ENCODE measurements at places on chromosomes 16 and 17.

DNA sequence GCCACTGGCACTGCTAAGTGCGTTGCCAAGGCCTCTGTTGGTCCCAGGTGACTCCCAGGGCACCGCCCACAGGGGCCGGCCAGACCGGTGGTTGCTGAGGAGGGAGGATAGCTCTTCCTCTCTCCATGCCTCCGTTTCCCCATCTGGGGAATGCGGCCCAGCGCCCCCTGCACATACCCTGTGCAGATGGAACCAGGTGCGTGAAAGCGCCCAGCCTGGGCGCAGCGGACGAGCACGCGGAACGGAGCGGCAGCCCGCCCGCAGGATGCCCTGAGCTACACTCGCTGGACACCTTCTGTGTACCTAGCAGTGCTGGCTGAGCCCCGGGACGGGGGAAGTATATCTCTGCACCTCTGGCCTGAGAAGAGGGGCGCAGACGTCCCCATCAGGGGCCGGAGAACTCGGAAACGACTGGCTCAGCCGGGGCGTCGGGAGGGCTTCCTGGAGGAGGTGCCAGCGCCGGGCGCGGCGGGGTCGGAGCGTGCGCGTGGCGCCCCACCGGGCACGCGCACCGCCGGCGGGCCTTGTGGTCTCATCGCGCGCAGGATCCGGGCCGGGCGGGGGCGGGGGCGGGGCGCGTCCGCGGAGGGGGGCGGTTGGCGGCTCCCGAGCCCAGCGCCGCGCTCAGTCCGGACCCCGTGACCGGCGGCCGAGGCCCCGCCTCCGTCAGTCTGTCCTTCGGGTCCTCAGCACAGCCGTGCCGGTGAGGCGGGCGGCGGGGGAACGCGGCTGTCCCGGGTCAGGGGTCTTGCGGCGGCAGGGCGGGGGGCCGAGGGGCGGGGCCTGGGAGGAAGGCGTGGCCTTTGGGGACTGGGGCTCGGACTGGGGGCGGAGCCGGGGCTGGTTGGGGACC is at the start of the genes CCDC78 and HAGHL:
Gene CCDC78, minus strand, starts transcription at position 6 of the 853 bp plus-strand sequence. CDS start 76 bp downstream, outside the sequence.
Gene HAGHL, plus strand, starts transcription at position 669 of the 853 bp plus-strand sequence. CDS start 404 bp downstream, outside the sequence.
- no peak for DNase-seq

GRCh38 chr16:86970726-86971125 is 346.5 kb downstream of the C16orf95 start:
- DNase-seq = no peak

GRCh38 chr16:4915226-4915761 is 21.7 kb downstream of the PPL start:
- DNase-seq = no peak

- no peak for DNase-seq
These were observed 36.2 kb downstream of the FBXL20 start for GRCh38 chr17:39365242-39365641.

DNA sequence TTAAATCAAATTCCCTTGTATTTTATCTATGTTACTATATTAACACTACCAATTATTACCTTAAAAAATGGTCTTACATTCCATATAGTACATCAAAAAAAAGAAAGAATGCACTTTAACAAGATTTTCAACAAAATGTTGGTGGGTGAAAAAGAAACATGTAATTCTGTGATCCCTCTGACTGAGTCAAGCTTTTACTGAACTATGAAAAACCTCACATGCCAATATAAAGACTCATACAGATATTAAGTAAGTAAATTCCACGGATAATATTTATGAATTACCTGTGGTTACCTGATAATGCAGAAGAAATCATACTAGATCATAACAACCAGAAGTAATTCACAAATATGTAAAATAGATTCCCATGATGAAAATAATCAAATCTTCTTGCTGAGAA is 12.4 kb downstream of the COIL start:
- no peak for DNase-seq

DNA sequence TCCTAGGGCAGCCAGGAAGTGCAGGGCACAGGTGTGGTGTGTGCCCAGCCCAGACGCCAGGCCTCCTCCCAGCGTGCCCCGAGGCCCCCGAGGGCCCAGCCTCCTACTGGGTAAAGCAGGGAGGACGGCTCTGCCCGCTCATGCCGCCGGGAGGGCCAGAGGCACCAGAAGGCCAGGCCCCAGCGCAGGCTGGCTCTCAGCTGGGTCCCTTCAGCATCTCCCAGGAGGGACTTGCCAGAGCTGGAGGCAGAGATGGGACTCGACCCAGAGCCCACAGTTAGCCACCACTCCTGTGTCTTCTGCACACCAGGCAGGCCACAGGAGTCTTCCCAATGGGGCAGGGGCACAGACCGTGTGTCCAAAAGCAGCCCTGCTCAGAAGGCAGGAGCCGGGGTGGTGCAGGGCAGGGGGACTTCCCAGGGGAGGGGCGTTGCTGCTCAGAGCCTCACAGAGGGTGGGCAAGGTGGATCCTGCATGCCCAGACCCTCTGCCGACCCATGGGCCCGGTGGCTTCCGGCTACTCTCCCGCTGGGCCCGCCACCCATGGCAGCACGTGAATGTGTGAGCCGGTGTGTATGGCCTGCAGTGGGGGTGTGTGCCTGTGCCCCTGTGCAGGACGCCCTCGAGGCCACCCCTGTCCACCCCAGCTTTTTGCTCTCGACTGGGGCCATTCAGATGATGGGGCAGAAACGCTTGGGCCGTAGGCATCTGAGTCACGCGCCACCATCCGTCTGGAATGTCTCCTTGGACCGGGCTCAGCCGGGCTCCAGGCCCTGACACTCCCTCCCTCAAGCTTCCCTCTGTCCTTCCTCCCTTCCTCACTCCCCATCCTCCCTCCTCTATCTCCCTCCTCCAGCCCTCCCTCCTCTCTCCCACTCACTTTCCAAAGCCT is 5.7 kb upstream of the ZNF469 start:
- no peak for DNase-seq

DNA sequence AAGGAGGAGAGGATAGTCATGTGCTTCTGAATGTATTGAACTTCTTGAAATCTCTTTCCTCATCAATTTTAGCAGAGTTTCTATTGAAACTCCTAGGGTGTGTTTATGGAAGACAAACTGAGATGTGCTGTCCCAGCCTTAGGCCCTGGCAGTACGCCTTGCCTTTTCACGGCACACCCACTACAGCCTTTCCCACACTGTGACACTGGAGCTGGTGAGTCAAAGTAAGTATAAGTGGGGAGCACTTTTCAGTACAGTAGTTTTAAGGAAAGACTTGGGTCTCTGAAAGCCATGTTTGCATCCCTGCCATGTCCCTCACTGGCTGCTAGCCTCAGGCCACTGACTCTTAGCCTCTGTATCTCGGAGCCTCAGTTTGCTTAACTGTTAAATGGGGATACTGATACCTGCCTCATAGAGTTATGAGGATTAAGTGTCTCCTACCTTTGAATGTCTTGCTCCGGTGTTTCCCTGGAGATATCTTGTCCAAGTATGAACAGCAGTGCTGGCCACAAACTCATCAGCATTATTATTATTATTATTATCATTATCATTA is 144.7 kb upstream of the CRHR1 start:
- no peak for DNase-seq
